Activated naive CD8-positive, alpha-beta T cell treated with anti-CD3 and anti-CD28 coated beads for 36 hours (primary cell): ENCODE measurements at places on chromosomes 3 and 15.

DNA sequence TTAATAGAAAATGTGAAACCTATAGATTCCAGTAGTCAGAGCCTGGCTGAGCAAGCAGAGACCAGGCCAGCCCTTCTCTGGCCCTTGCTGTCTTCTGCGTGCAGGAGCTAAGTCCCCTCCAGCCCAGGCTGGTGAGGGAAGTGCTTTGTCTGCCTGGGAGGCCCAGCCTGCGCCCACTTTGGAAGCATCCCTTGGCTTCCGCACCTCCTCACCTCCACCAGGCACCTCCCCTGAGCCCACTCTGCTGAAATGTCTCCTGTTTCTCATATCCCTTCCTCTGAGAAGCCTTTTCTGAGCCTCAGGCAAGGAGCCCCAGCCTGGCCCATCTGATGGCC lies 45.3 kb downstream of the ALDH1L1 start:
- no peak for DNase-seq

GRCh38 chr3:127461286-127461910 lies 129.1 kb downstream of the TPRA1 start:
- no peak for DNase-seq

DNA sequence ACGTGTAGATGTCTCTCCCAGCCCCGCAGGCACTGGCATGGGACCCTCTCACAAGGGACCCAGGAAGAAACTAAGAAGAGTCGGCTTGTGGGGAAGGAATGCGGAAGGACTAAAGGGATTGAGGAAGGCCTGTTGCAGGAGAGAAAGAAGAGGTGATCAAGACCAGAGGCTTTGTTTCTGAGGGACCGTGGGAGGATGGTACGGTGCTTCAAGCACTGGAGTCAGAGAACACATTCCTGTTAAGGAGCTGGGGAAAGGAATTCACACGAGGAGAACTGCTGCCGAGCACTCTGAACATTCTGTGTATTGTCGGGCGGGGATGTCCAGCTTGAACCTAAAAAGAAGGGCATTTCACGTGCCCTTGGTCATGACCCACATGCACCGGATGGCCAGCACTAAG lies 91.4 kb downstream of the TAMM41 start:
- DNase-seq, result no peak

- DNase-seq, result no peak
These were observed 14.5 kb downstream of the RIOX2 start for GRCh38 chr3:97957617-97958311.

DNA sequence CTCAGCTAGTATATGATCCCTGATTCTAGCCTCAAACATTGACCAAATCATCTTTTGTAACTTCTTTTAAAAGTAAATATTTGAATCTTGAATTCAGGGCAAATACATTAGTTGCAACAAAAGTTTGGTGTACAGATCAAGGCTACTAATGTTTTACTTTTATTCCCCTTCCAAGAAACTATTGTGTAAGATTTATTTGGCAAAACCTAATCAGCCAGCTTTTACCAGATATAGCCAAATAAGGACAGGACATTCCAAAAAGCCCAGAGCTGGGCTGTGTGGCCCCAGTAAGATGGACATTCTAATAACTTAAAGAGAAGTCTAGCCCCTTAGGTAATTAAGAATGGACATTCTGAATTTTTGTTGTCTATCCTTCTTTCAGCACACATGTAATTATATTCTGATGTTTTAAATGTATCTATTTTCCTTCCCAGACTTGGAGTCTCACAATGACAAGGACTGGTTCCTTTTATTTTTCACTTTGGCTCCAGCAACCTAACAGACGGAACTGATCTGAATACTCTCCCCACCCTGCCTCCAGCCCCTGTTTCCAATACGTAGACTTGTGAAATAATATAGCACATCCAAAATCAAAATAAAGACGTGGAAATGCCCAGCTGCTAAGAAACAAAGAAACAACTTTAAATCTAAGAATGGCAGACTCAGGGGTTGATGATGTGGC lies 48.1 kb downstream of the STARD5 start:
- no peak for DNase-seq

DNA sequence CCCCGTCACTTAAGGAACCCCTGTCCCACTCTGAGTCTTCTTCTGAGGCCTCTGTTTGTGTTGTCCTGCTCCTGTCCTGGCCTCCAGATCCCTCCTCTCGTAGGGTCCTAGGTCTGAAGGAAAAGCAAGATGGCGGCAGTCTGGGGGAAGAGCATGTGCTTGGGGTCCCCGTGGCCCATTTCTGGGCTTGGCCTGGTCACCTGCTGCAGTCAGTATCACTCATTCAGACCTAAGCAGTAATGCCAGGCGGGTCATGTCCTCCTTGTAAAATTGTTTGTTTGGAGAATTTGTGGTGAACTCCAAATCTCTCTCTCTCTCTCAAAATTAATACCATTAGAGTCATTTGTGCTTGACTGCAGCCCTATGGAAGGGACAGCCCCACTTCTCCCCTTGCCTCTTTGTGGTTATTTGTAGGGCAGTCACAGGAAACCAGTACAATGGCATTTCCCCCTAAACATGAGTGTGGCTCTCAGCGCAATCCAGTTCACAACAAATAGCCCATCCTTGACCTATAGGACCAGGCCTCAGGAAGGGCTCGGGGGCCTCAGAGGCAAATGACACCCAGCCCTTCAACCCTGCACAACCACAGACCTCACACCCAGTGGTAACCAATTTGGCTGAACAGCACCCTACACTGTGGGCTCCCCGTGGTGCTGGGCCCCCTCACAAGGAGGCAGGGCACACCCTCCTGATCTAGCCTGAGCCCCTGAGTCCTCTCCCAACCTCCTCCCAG lies 173.5 kb downstream of the OR4M2 start:
- peak; percentile 10 for DNase-seq

DNA sequence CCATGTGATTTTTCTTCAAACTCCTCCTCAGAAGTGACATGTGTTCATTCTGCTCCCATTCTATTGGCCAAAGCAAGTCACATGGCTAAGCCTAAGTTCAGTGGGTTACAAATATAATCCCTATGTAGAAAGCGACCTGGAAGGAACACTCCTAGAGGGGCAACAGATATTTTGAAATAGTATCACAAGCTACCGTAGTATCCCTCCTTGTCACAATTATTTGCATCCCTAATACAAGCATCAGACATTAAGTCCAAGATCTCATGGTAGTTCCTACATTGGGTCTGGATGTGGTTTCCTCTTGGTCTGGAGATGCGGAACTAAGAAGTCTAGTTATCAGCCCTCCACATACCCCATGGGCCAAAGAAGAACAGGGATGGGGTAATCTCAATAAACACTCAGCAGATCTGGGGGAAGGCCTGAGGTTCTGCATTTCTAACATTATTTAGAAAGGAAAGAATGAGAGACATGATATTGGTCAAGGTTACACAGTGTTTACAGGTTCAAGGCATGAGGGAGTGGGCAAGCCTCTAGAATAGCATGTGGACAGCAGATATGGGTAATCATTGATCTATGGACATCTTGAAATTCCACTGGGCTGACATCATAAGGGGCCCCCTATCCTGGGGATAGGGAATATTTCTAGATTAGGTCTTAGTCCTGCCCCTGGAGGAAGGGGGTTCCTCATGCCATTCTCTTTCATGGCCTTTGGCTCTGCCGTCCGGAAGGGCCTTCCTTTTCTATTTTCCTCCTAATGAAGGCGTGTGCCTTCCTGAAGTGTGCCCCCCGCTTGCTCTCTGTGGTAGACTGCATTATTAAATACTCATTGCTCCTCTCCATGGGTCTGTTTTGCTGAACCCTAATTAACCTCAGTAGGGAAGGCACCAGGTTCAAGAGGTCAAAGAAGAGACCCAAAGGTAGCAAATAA lies 17.8 kb upstream of the ABHD2 start:
- DNase-seq, result no peak

DNA sequence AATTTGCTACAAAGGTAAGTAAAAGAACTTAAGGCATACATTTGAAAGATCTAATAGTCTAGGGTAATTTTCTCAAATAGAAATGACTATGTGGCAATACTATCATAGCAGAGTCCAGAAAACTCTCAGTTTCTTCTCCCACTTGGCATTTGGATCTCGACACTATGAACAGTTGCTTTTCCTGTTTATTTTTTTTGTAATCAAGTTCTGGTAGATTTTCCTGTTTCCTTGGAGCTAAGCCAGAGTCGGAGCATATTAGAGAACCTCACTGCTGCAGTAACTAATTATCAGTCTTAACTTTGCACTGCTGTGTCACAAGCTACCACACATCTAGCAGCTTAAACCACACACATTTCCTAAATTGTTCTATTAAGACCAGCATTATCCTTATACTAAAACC lies 44.9 kb upstream of the ZNF385D start:
- DNase-seq, result no peak

DNA sequence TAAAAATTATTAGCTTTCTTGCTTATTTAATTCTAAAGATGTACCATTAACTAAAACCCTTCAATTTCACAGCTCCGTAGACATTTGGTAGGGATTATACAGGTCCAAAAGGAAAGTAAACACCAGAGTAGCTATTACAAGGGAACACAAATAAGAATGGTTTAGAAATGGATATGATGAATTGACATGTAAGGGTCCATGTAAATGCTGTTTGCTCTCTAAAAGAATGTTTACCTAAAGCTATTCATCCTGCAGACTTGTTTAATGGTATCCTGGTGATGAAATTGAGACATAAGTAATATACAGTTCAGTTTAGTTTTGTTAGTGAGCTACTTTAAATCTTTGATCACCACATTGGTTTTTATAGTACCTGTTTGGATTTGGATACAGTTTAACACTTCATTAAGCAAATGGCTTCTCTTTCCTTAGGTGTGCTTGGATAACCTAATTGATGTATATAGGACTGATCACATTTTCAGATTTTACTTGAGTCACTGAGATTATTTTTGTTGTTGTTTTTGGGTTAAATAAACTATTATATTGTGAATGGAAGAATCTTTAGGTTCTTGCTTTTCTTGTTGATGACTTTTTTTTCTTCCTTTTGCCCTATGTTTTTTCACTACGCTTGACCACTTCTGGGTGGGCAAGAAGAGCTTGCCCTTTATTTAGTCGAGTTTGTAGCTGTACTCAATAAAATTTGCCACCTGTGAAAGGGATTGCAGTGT lies 115.4 kb downstream of the TCF12 start:
- DNase-seq, result no peak

GRCh38 chr3:4766716-4767499 lies 212.3 kb upstream of the BHLHE40 start:
- DNase-seq, result no peak

DNA sequence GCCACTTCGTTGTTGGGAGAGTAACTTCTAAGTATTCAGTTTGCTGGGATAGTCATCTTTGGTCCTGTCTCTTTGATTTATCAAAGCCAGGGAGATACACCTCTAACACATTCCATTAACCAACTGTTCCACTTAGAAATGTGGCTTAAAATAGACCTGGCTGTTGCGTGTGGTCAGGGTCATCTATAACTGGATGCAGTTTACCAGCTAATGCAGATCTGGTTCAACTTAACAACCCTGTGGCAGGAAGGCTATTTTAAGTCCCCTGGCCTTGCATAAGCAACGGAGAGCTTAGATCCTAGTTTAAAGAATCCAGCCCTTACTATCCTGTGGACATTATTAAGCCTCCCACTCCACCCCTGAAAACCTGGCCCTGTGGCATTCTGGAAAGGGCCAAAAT lies 28.1 kb upstream of the CAPN3 start:
- no peak for DNase-seq

- no peak for DNase-seq
These were observed 4.4 kb upstream of the TPM1 start for GRCh38 chr15:63037976-63038720.

DNA sequence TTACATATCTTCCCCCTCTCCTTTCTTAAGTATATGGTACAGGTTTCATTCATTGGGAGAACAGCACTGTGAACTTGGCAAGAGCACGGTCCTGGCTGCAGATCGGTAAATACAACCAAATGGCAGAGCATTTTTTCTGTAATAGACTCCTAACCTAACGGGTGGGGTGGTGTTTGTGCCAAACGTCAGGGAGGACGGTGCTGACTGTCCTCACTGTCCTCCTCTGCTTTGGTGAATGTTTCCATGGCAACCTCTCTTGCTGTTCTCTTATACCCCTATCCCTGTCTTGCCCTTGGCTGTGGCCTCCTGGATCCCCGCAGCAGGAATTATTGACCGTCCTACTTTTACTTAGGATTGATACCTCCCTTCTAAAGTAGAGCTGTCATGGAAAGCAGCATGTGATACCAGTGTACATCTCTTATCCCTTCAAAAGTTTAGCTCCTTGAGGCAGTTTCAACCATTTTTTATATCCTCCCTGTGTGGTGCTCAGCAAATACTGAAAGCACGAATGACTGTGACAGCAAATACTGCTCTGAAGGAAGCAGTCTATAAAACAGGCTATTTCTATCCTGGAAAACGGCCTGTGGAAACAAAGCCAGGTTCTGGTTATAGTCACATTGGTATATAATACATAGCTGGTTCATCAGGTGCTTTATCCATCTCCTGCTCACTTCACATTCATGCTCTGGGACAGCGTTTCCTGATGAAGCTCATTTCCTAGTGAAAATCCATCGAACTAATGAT lies 275.4 kb upstream of the C2CD4B start:
- DNase-seq, result no peak

DNA sequence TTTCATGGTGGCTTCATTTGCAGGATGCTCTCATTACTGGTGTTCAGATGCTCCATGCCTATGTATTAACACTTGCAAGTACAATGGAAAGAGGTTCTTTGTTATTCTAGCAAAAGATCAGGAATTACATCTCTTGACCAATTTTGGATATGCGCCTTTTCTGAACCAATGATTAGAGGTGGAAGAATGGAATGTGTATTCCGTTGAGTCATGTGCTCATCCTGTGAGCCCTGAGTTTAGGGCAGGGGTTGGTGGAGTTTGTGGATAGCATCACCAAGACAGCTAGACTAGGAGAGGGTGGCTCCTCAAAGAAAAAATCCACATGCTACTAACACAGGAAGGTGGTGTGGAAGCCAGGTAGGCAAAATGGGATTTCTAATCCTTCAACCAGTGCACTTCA lies 80.7 kb upstream of the SLC25A26 start:
- no peak for DNase-seq

DNA sequence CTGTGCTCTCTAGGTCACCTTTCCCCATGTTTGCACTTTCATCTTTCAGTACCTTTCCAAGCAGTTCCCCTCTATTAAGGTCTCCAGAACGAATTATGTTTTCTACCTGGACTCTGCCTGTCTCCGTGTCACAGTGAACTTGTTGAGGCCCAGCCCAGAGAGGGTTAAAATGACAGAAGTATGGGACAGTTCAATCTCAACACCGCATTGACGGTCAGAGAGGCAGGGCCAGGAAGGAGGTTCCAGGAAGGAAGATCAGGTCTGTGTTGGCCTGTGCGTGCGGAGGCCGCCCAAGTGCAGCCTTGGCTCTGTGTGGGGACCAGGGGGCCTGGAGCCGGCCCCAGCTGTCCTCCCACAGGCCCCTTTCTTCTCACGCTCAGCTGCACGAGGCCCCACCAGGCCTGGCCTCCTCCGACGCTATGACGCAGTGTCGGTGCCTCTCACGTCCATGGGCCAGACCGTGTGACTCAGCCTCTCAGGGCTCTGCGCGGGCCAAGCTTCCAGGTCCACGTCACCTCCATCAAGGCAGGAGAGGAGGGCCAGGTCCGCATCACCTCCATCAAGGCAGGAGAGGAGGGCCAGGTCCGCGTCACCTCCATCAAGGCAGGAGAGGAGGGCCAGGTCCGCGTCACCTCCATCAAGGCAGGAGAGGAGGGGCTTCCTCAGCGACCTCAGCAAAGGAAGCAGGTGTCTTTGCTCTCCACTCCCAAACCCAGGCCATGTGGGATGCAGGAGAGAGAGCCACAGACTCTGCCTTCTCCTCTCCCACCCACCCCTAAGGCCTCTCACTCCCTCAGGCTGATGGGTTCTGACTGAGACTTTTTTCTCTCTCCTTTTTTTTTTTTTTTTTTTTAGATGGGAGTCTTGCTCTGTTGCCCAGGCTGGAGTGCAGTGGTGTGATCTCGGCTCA lies 83.1 kb downstream of the CPN2 start:
- DNase-seq, result no peak

GRCh38 chr15:63473749-63473998 lies 30.7 kb upstream of the USP3 start:
- DNase-seq, result no peak
